Prostate gland (tissue), 2 donors: ENCODE measurements at places on chromosomes 1 and 21. TPM values are rescaled to one million over a fixed set of nuclear protein-coding genes. Genes with fewer than 3 reads are reported as not detected.

- H3K27me3 ChIP-seq = peaks cover 6% of the 10 kb centered on the region
- no peak overlapping the region for H3K4me3 ChIP-seq
- no peak for DNase-seq
- no peak overlapping the region for H3K27ac ChIP-seq
- H3K4me1 ChIP-seq = no peaks in the 10 kb centered on the region
- no peaks in the 10 kb centered on the region for H3K36me3 ChIP-seq
Observed at GRCh38 chr1:23215751-23216449, 1.4 kb downstream of the HTR1D start.

DNA sequence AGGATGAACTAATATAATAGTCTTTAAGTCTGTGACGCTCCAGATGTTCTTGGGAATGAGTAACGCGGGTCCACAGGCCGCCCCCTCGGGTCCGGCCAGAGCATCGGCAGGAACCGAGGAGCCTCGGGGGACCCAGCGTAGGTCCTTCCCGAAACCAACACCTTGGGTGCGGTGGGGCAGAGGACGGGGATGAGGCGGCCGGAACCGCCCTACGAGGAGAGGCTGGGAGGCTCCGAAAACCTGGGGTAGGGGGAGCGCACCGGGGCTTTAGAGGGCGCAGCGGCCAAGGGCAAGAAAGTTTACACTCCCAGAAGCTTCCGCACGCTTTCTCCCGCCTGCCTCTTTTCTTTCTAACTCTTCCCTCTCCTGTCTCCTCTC, 7.1 kb downstream of the DMRTA2 start:
- H3K4me1 ChIP-seq = no peaks in the 10 kb centered on the region
- H3K27me3 ChIP-seq = peaks cover 48% of the 10 kb centered on the region
- no peak overlapping the region for H3K27ac ChIP-seq

DNA sequence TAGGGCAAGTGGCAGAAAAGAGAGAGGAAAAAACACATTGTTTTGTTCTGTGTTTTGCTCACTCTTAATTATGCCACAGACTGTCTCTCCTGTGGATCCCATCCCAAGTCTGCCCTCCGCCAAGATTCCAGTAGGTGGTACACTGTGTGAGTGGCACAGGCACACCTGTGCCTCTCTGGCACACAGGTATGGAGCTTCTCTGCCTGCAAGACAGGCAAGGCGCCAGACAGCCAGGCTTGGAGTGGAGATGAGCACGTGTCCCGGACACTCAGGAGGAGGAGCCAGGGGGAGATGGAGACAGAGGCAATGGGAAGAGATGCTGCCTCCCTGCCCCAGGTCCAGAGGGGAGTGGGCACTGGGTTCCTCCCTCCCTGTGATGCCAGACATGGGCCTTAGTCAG, 6.5 kb upstream of the GRIK3 start:
- no peak for DNase-seq
- no peaks in the 10 kb centered on the region for H3K36me3 ChIP-seq
- H3K27me3 ChIP-seq = peaks cover 44% of the 10 kb centered on the region
- H3K4me1 ChIP-seq = no peaks in the 10 kb centered on the region
- no peak overlapping the region for H3K27ac ChIP-seq

- H3K27me3 ChIP-seq = peaks cover 4% of the 10 kb centered on the region
- no peak overlapping the region for H3K27ac ChIP-seq
- no peak for DNase-seq
Observed at GRCh38 chr1:30299393-30299792, 424.0 kb downstream of the MATN1 start.

GRCh38 chr1:210565306-210565705, 236.6 kb downstream of the HHAT start:
- no peak overlapping the region for H3K4me3 ChIP-seq
- H3K4me1 ChIP-seq = no peaks in the 10 kb centered on the region
- H3K36me3 ChIP-seq = no peaks in the 10 kb centered on the region
- no peaks in the 10 kb centered on the region for H3K27me3 ChIP-seq
- no peak for DNase-seq

- H3K4me1 ChIP-seq = no peaks in the 10 kb centered on the region
- H3K36me3 ChIP-seq = no peaks in the 10 kb centered on the region
- H3K27me3 ChIP-seq = no peaks in the 10 kb centered on the region
- DNase-seq = peak; percentile 87
- no peak overlapping the region for H3K4me3 ChIP-seq
Observed at GRCh38 chr21:41802684-41803083, 35.8 kb upstream of the RIPK4 start.

GRCh38 chr1:219126377-219126776, 47.3 kb upstream of the LYPLAL1 start:
- no peaks in the 10 kb centered on the region for H3K4me1 ChIP-seq
- H3K36me3 ChIP-seq = no peaks in the 10 kb centered on the region
- no peaks in the 10 kb centered on the region for H3K27me3 ChIP-seq
- H3K27ac ChIP-seq = peak overlapping the region; percentile 22
- peak; percentile 10 for DNase-seq
- H3K4me3 ChIP-seq = no peak overlapping the region

GRCh38 chr1:52602856-52603600, 857 bp downstream of the GPX7 start:
- no peaks in the 10 kb centered on the region for H3K27me3 ChIP-seq
- peak overlapping the region; percentile 47 for H3K4me3 ChIP-seq
- no peaks in the 10 kb centered on the region for H3K36me3 ChIP-seq
- no peak for DNase-seq
- H3K4me1 ChIP-seq = peaks cover 8% of the 10 kb centered on the region

ZFP69B gene
- total RNA-seq = 0.46 TPM

ADAM30 gene
- total RNA-seq = 2.0 TPM

DMAP1 gene
- total RNA-seq = 50.6 TPM

GLIS1 gene
- total RNA-seq = 8.1 TPM

TDRD5 gene
- 3.8 TPM for total RNA-seq
